ENCODE measurements at places on chromosomes 1 and 21. TPM values are rescaled to one million over a fixed set of nuclear protein-coding genes. Genes with fewer than 3 reads are reported as not detected.
A peak's percentile ranks its signal among the peaks of the same experiment; 100 is the strongest.

DNA sequence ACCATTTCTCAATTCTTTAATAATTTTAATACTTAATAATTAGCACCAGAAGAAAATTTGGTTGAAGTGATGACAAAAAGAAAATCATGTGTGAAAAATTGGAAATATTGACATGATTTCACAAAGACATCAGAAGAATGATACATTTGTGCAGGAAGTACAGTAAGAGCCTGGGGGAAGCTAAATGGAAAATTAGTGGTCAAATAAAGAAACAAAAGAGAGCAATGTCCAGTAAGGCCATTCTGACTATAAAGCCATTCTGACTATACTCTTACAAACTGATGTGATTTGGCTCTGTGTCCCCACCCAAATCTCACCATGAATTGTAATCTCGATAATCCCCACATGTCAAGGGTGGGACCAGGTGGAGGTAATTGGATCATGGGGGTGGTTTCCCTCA is 48.6 kb upstream of the KCNE1 start:
- peaks cover 1% of the 10 kb centered on the region for H3K36me3 ChIP-seq
- no peak for DNase-seq
- H3K4me3 ChIP-seq, result no peak overlapping the region
- H3K4me1 ChIP-seq, result peaks cover 5% of the 10 kb centered on the region
- no peak overlapping the region for H3K27ac ChIP-seq

DNA sequence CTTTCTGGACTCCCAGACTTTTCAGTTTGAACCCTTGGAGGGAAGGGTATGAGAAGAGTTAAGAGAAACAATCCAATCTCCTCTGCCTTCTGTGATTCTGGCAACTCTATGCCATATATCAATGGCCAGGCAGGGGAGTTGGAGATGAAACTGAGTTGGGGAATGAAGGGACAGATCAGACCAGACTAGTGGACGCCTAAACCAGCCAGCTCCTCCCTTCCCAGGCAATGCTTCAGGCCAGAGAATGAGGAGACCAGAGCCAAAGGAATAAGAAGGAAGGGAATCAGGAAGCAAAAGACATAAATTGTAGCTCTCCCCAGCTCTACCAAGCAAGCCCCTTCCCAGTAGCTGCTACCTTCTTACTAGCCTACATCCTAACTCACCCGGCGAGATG is 22.7 kb downstream of the PLEKHA6 start:
- no peaks in the 10 kb centered on the region for H3K4me1 ChIP-seq
- peaks cover 4% of the 10 kb centered on the region for H3K27me3 ChIP-seq

DNA sequence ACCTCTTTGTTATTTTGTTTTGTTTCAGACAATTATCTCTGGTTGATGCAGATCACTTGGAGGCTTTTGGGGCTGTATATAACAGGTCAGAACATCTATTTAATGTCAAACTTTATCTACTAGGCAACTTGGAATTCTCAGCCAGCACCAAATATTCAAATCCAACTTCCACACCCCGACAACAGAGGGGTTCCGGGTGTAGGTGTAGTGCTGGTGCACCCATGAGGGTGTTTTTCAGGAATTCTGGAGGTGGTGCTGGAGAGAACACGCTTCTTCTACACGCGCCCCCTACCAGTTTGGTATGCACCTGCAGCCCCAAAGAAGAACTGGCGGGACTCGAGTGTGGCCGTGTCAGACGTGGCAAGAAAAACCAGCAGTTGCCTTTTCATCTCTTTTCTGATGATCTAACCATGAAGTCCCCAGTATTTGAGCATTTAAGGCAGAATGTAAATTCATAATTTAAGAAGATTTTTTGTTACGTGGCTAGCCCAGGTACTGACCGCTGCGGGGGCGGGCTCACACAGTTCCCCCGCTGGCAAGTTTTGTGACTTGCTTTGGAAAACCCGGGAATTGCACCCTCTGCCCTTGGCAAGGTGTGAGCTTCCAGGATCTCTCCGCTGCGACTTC is 462 bp upstream of the TLCD4 start:
- peaks cover 20% of the 10 kb centered on the region for H3K27me3 ChIP-seq
- DNase-seq, result peak; percentile 62
- H3K4me1 ChIP-seq, result peaks cover 6% of the 10 kb centered on the region
- no peak overlapping the region for H3K27ac ChIP-seq

DNA sequence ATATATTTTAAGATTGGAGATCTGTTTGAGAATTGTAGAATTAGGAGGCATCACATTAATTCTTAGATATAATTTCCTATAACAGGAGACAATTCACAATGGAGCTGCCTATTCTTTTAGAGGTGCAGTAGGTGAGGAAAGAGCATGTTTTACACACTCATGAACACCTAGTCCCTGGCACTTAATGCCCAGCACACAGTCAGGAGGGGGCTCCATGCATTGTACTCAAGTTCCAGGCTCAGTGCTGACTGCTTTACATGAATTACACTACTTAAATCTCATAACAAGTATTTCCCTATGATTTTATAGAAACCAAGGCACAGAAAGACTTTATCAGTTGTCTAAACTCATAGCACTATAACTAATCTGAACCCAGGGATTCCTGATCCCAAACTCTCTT is 360 bp upstream of the GBP3 start:
- peak overlapping the region; percentile 76 for H3K4me3 ChIP-seq
- H3K4me1 ChIP-seq, result peaks cover 47% of the 10 kb centered on the region
- no peak for DNase-seq
- peaks cover 5% of the 10 kb centered on the region for H3K27me3 ChIP-seq
- H3K27ac ChIP-seq, result peak overlapping the region; percentile 69

- H3K4me1 ChIP-seq, result no peaks in the 10 kb centered on the region
- no peak overlapping the region for H3K4me3 ChIP-seq
- DNase-seq, result no peak
- no peaks in the 10 kb centered on the region for H3K36me3 ChIP-seq
These were observed 356.8 kb downstream of the RRAGC start for GRCh38 chr1:38502758-38503157.

DNA sequence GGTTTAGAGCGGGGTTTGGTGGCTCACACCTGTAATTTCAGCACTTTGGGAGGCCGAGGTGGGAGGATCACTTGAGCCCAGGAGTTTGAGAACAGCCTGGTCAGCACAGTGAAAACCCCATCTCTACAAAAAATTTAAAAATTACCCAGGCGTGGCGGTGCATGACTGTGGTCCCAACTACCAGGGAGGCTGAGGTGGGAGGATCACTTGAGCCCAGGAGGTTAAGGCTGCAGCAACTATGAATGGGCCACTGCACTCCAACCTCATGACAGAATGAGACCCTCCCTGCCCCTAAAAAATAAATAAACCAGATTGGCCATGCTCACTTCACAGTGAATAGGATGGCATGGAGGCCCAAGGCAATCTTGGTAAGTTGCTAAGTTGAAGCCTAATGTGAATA is 168.9 kb downstream of the RHOU start:
- H3K36me3 ChIP-seq, result no peaks in the 10 kb centered on the region
- H3K4me3 ChIP-seq, result no peak overlapping the region
- H3K27me3 ChIP-seq, result no peaks in the 10 kb centered on the region
- DNase-seq, result no peak
- H3K27ac ChIP-seq, result no peak overlapping the region

DNA sequence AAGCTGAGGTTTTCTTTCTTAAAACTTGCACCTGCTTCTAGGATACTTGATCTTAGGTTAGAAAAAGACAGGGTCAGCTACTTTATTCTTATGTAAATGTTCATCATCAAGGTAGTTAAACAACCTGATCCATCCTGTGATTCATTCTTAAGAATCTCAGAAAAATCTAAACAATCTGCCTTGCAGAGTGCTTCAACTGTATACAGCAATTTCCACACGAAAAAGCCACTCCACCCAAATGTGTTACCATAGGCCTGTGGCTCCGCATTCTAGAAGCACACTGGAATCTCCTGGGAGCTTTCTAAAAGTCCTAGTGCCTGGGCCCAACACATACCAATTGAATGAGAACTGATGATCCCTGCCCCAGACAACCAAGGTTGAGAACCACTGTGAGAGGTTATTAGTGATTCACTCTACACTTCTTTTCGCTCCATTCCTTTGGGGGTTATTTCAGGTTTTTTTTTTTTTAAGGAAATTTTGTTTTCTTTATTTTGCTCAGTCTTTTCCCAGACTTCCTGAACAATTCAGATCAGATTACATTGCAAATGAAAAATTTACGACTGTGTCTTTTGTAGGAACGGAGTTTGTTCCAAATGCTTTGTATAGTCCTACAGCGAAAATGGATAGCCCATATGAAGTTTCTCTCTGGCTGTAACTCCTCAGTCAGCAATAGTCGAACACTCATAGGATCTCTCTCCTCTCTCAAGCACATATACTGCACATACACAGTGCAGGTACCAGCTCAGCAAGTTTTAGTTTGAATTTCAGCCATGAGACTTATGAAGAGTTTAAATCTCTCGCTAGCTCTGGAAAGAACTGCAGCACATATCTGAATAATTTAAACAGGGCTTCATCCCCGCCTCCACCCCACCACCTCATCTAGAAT is 16.1 kb downstream of the SMYD2 start:
- H3K27ac ChIP-seq, result no peak overlapping the region
- DNase-seq, result no peak
- H3K27me3 ChIP-seq, result no peaks in the 10 kb centered on the region
- H3K4me3 ChIP-seq, result no peak overlapping the region
- H3K4me1 ChIP-seq, result peaks cover 21% of the 10 kb centered on the region
- no peaks in the 10 kb centered on the region for H3K36me3 ChIP-seq

GJA8 gene
- total RNA-seq, result not detected

Measured in activated CD4-positive, alpha-beta memory T cell treated with anti-CD3 and anti-CD28 coated beads for 36 hours (primary cell).